ENCODE measurements at places on chromosomes 7 and 10. TPM values are rescaled to one million over a fixed set of nuclear protein-coding genes. Genes with fewer than 3 reads are reported as not detected.

GRCh38 chr10:117928741-117929140 lies 118.0 kb downstream of the RAB11FIP2 start:
- no peak for DNase-seq

The TRPV6 gene
- total RNA-seq: 0.74 TPM

The HOGA1 gene
- 0.53 TPM for total RNA-seq

The WDFY4 gene
- 4.9 TPM for total RNA-seq

The ENO4 gene
- total RNA-seq: 0.74 TPM

DNA sequence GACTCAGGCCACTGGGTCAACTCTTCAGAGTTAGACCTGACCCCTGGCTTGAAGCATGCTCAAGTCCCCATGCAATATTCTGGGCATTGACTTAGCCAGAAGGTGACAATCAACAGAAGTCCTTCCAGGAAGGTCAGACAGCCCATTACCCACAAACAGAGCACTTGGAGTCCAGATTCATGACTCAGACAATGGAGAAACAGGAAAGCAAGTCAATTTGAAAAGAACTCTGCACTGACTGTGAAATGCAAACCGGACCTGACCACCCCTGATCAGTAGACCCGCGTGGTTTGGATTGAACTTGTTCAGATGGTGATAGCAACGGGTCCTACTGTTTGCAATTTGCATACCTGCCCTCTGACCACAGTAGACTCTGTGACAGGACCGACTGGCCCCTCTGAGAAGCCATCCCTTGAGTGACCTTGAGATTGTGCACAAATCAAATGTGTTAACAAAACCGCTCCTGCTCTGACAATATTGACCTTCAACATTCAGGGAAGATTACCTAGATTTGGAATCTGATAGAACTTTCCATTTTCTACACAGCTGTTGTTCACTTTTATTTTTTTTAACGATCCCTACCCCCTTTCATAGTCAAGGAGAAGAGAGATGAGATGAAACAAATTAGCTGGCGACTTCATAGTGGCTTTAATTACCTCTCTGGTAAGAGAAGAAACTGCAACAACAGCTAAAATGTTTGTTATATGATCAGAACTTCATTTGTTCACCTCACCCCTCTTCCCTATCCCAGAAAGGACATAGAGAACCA lies 138.7 kb downstream of the NRP1 start:
- DNase-seq: no peak

- no peak for DNase-seq
Measured at GRCh38 chr7:121023683-121024511, 35.4 kb downstream of the CPED1 start.

DNA sequence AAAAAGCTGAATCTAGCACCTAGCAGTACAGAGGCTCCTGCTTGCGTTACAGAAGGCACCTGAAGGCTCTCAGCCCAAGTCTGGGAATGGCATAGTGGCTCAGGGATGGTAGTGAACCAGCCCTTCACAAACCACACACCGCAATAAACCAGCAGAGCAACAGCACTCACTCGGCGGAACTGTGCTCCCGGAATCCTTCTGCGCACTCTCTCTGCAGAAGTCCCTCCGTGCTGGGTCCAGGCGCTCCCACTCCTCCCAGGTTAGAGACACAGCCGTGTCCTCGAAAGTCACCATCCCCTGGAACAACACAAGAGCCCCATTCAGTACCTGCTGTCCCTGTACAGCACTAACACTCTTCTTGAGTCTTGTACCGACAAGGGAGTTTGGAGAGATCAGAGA lies 1.5 kb downstream of the ZNF394 start:
- no peak for DNase-seq

The PHKG1 gene
- total RNA-seq: 3.6 TPM

GRCh38 chr7:17651341-17651740 lies 289.0 kb downstream of the SNX13 start:
- DNase-seq: no peak

GRCh38 chr10:75000748-75001321 lies 110.6 kb upstream of the SAMD8 start:
- DNase-seq: no peak

GRCh38 chr10:80714566-80714965 lies 176.9 kb downstream of the SH2D4B start:
- no peak for DNase-seq

DNA sequence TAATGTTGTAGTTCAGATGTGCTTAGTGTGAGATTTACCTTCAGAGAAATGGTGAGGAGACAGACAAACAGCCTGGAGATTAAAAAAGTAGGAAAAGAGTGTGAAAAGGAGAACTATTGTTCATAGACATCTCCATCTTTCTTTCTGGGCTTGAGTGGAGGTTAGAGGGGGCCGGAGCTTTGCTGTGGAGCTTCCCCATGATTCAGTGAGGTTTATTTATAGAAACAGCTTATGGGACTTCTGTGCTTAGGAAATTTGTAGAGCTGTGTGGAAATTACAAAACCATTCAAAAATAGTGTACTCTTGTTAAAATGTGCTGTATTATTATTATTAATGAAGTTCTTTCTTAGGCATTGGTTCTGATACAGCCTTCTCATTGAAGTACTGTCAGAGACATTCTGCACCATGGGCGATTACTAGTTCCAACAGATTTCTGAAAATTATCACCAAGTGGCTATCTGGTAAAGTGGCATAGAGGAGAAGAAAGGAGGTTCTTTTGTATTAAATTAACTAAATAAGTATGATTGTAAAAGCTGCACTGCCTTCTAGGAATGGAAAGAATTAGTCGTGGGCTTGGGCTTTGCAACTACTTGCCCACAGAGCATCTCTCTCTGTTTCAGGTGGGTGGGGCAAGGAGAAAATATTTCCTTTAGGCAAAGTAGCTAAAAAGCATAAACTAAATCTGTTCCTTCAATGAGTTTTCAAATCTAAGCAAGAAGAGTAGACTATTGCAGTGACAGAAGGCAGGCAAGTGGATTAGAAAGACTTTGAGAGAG lies 8.7 kb upstream of the TCAF1 start:
- DNase-seq: no peak

The PIK3CG gene
- 12.1 TPM for total RNA-seq

DNA sequence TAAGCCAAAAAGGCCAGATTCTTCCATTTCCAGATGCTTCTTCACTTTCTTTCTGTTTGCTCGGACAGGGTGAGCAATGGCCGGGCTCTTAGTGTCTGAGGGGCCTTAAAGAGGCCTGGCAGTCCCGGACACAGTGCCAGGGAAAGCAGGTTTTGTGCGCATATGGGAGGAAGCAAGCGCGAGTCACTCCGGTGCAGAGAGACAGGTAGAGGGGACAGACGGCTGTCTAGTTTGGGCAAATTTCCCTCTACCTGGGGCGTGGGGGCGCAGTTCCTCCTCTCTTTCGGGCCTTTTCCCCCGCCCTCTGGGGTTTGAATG lies 4.7 kb downstream of the NEUROD6 start:
- no peak for DNase-seq

- peak; percentile 25 for DNase-seq
Measured at GRCh38 chr10:82668221-82668895, 793.4 kb downstream of the NRG3 start.

DNA sequence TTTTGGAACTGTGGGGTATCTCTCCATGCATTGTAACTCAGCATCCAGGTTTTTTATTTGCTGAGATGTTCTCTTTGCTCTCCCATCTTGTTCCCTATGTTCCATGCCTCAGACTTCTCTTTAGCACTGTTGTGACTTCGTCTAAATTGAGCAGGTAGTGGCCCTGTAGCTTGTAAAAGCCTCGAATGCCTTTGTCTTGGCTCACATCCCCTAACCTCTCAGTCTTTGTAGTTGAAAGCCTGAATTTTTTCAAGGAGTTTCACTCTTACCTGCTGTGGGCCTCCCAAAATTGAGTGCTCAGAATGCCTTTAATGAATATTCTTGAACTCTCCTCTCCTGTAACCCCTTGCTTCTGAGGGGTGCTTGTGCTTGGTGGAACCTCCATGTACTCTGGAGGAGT lies 1137.3 kb downstream of the REEP3 start:
- no peak for DNase-seq

The SPDYE3 gene
- total RNA-seq: not detected

The NANOS1 gene
- 2.2 TPM for total RNA-seq

- no peak for DNase-seq
Measured at GRCh38 chr10:63885156-63885555, 364.0 kb downstream of the REEP3 start.

DNA sequence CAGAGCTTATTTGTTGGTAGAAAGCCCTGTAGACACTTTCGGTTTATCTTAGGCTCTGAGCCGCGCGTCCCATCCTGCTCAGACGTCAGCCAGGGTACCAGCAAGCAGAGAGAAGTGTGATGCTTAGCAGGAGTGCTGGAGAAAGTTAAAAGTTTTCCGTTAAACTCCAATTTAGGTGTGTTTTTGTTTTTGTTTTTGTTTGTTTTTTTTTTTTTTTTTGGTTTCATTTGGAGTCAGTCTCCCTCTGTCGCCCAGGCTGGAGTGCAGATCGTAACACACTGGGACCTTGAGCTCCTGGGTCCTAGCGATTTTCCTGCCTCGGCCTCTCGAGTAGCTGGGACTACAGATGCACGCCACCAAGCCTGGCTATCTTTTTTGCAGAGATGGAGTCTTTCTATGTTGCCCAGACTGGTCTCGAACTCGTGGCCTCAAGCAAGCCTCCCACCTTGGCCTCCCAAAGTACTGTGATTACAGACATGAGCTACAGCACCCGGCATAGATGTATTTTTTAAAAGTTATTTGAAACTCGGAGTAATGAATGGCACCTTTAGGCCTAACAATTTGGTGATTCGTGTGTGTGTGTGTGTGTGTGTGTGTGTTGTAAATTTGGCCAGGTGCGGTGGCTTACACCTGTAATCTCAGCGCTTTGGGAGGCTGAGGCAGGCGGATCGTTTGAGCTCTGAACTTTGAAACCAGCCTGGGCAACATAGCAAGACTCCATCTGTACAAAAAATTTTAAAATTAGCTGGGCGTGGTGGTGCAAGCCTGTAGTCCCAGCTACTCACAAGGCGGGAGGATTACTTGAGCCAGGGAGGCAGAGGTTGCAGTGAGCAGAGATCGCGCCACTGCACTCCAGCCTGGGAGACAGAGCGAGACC lies 1.3 kb upstream of the HIP1 start:
- DNase-seq: no peak

DNA sequence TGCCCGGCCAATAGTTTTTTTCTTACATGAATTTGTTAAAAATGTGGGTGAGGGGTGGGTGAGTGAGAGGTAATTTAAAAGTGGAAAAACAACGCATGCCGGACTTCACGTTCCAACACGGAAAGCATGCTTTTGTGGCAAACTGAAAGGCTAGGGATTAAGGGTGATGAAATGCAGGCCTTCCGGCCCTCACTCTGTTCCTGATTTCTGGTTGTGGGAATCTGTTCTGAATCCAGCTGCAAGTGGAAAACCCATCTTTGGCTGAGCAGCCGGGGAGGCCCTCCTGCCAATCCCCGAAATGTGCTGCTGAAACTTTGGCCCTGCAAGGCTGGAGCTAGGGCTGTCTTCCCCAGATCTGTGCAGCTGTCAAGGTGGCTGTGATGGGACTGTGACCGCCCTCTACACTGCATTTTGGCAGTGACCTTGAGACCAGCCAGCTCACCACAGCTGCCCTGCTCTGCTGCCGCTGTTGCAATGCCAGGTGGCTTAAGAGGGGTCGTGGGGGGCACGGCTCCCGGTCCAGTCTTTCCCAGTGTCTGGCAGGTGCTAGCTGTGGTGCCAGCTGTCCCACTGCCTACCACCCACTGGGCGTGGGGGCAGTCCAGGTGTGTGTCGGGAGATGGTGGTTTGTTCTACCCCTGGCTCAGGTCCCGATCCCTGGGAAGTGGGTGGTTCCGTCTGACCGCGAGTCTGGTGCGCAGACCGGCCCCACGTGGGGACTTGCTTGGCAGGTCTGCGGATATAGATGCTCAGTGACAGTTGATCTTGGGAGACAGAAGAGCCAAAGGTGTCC lies 39.0 kb downstream of the TET1 start:
- DNase-seq: no peak

GRCh38 chr7:85065306-85065705 lies 121.5 kb downstream of the SEMA3D start:
- DNase-seq: no peak

DNA sequence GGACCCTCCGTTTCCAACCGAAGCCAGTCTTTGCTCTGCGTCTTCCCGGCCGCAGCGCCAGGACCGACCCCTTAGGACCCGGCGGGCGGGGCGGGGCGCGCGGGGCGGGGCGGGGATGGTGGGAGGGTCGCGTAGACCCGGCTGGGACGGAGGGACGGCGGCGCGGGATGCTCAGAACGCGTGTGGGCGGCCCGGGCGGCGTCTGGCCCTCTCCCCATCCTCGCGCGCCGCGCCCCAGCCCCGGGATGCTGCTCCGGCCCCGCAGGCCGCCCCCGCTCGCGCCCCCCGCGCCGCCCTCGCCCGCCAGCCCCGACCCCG lies at the start of gene UTF1:
TSS of gene UTF1 (plus strand) at position 174 of the 318 bp plus-strand sequence. CDS start at position 246, 72 bp downstream.
- DNase-seq: no peak
